Fibroblast of lung (primary cell): ENCODE measurements at places on chromosomes 7 and 10.

DNA sequence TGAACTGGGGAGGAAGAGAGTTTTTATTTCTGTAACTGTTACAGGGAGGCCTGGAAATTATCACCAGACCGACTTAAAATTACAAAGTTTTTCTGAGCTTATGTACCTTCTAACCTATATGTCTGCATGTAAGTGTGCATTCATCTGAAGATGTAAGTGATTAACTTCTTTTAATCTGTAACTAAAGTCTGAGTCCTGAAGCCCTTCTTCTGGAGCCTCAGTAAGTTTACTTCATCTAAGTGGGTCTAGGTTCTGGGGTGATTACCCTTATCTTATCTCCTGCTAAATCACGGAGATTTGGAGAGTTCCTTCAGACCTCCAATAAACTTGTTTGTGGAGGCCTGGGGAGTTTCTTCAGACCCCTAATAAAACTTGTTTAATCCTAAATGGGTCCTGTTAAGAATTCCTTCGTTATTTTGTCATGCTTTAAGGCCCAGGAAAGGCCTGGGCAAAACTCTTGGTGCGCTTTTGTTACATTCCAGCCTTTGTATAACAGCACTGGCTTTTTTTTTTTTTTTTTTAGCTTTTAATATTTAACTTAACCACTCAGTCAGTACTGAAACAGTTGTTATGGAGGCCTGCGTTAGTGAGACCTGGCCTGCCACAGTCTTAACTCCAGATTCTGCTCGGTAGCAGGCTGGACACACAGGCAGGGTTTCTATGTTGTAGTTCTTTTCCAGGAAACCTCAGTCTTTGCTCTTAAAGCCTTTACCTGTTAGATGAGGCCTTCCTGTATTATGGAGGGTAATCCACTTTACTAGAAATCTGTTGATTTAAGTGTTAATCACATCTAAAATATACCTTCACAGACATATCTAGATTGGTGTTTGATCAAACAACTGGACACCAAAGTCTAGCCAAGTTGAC is 33.0 kb downstream of the TPST1 start:
- DNase-seq: no peak
- H3K27me3 ChIP-seq: no peaks in the 10 kb centered on the region
- no peak overlapping the region for H3K4me3 ChIP-seq
- H3K36me3 ChIP-seq: no peaks in the 10 kb centered on the region

DNA sequence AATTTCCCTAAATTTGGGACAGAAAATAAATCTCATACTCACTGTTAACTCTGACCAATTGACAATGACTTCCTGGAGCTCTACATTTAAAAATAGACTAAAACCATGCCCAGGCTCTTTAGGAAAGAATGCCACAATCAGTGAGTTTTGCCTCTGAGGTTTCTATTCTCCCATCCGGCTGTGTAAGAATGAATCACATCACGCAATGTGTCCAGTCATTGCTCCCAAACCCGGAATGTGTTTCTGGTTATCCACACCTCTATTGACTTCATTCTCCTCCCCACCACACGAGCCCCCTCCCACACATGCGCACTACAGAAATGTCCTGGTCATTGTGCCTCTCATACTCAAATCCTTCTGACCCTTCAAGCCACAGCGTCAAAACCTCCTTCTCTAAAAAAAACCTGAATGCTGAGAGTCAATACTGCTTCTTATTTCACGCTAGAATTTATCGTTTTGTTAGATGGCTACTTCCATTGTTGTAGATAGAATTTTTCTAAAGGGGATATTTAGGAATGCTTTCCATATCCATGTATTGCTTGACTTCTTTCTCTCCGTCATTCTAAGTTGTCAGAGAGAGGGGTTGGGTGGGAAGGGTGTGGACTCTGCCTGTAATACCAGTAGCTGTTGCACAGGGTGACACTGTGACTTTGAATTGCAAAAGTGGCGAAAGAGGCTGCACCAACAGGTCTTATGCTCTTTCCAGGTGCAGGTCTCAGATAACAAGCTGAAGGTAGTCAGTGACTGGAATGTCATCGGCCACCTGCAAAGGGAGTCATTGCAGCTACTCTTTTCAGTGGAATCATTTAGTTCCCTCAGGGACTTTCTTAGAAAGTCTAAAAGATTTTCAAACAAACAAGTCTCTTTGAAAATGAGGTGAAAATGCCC is 356.6 kb downstream of the PAXIP1 start:
- no peaks in the 10 kb centered on the region for H3K27me3 ChIP-seq
- H3K27ac ChIP-seq: no peak overlapping the region
- DNase-seq: no peak
- no peaks in the 10 kb centered on the region for H3K36me3 ChIP-seq
- no peaks in the 10 kb centered on the region for H3K4me1 ChIP-seq
- no peak overlapping the region for H3K4me3 ChIP-seq

DNA sequence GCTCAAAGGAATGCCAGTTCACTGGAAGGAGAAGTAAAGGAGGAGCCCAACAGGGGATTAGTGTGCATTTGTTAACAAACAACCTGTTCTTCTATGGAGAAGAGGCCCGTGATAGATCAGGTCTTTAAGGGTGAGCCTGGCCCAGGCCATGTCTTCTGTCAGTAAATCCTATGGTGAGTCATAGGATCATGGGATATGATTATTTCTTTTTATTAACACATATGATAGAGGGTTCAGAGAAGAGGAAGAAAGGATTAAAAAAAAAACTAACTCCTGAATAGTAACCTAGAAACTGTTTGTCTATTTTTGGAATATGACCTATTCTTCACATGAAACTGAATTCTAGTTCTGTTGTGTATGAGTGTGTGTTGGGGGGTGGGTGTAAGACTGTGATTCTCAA is 70.4 kb downstream of the GPR158 start:
- no peaks in the 10 kb centered on the region for H3K36me3 ChIP-seq
- no peaks in the 10 kb centered on the region for H3K4me1 ChIP-seq
- no peaks in the 10 kb centered on the region for H3K27me3 ChIP-seq
- H3K27ac ChIP-seq: no peak overlapping the region

GRCh38 chr7:126449611-126450268 is 803.0 kb downstream of the GRM8 start:
- no peaks in the 10 kb centered on the region for H3K36me3 ChIP-seq
- no peaks in the 10 kb centered on the region for H3K27me3 ChIP-seq
- no peak for DNase-seq
- H3K4me3 ChIP-seq: no peak overlapping the region
- H3K27ac ChIP-seq: no peak overlapping the region

DNA sequence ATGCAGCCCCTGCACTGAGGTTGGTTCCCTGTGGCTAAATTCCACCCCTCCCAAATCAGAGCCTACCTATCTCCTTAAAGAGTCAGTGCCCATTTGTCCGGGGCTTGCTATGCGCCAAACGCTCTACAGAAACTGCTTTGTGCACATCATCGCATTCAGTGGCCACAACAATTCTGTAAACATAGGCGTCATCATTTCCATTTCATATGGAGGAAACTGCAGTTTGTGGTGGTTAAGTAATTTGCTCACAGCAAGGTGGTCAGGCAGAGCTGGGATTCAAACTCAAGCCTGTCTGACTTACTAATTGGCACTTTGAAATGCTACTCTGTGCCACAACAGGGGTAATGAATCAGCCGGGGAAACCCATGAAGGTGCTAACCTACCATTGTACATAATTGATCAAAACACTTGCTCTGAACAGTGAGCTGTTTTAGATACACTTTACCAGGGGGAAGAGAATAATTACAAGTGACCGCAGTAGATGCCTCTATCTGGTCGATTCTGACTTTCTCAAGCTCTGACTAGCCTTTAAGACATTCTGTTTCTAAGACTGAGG is 775.5 kb downstream of the LRMDA start:
- H3K4me3 ChIP-seq: no peak overlapping the region
- H3K27me3 ChIP-seq: no peaks in the 10 kb centered on the region
- no peak for DNase-seq
- H3K4me1 ChIP-seq: no peaks in the 10 kb centered on the region

DNA sequence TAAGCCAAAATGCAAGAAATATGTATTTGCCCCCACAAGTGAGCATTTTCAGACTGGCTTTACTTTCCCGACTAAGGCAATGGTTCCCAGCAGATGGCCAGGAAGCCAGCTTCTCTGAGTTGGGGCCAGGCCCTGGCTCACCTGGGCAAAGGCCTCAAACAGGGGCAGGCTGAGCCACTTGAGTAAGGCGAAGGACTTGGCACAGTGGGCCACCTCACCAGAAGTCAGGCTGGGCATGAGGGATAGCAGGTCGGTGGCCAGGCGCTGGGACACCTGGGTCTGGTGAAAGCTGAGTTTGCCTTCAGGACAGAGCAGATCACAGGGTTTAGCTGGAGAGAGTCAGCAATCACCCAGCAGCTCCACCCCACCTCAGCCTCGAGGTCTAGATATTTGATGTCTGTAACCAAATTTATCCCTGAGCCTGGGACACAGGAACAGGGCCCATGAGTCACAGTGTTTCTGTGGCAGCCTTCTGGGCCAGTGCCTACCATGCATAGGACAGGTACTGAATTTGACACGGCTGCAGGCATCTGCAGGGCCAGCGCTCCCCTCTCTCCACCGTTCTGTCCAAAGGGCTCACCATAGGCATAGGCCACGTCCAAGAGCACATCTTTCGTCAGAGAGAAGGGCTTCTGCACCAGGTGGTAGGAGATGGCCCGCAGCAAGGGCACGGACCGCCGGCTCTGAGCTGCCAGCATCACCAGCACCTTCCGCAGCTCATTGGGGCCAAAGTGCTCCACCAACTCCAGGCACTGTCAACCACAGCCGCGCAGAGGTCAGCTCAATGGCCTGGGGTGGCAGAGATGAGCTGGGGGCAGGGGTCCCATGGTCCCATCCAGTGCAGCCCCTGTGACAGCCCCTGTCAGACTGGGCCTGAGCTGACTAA is 7.3 kb downstream of the TBRG4 start:
- no peak overlapping the region for H3K27ac ChIP-seq
- no peaks in the 10 kb centered on the region for H3K4me1 ChIP-seq
- H3K36me3 ChIP-seq: peaks cover 47% of the 10 kb centered on the region

DNA sequence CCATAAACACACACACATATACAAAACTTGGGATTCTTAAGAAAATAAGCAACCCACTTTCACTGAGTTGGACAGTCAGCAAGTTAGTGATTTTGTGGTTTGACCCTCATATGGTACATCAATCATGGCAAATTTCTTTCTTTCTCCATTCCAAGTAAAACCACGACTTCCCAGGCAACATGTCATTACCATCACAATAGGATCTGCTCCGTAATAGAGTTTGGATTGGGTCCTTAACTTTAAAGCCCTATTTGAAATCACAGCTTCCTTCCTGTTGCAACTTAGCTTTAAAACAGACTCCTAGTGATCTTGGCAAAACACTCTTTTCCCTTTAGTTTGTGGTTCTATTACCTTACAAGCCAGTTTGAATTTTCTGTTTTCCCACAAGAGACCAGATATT is 483.6 kb downstream of the INHBA start:
- no peak overlapping the region for H3K4me3 ChIP-seq
- no peaks in the 10 kb centered on the region for H3K27me3 ChIP-seq
- no peaks in the 10 kb centered on the region for H3K36me3 ChIP-seq
- no peak overlapping the region for H3K27ac ChIP-seq

DNA sequence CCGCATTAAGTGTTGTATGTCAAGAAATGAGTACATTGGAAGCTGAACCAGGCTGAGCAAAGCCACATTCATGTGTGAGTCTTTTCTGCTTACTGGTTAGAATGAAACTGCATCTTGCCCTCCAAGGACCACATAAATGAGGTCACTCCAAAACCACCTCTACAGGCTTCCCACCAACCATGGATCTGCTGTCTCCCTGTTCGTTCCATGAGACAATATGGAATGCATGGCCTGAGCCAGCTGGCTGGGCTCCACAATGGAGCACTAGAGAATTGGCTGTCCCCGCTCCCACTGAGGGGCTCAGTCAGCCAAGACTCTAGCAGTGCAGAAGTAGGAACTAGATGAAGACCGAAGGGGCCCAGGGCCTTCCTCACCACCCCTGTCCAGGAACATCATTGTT is 120.8 kb downstream of the TNS3 start:
- no peaks in the 10 kb centered on the region for H3K27me3 ChIP-seq
- H3K36me3 ChIP-seq: no peaks in the 10 kb centered on the region
- peaks cover 27% of the 10 kb centered on the region for H3K4me1 ChIP-seq
- H3K27ac ChIP-seq: no peak overlapping the region
- no peak overlapping the region for H3K4me3 ChIP-seq

DNA sequence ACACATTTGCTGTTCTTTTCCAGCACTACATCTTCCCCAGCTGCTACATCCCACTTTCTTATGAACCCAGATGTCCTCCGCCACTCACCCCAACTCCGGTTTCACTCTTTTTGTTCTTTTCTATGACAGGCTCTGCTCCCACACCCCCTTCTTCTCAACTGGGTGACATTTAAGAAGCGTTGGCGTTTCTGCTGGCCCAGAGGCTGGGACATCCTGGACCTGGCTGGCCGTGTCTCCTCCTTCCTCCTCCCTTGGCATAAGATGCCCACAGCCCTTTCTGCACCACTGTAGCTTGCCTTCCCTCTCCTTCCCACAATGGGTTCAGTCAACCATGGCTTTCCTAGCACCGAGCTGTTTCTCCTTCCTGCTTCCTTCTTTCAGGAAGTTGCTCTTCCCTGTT is 9.4 kb upstream of the CALML5 start:
- H3K4me1 ChIP-seq: no peaks in the 10 kb centered on the region
- DNase-seq: no peak
- H3K4me3 ChIP-seq: no peak overlapping the region
- H3K36me3 ChIP-seq: no peaks in the 10 kb centered on the region
- peaks cover 12% of the 10 kb centered on the region for H3K27me3 ChIP-seq
- no peak overlapping the region for H3K27ac ChIP-seq

DNA sequence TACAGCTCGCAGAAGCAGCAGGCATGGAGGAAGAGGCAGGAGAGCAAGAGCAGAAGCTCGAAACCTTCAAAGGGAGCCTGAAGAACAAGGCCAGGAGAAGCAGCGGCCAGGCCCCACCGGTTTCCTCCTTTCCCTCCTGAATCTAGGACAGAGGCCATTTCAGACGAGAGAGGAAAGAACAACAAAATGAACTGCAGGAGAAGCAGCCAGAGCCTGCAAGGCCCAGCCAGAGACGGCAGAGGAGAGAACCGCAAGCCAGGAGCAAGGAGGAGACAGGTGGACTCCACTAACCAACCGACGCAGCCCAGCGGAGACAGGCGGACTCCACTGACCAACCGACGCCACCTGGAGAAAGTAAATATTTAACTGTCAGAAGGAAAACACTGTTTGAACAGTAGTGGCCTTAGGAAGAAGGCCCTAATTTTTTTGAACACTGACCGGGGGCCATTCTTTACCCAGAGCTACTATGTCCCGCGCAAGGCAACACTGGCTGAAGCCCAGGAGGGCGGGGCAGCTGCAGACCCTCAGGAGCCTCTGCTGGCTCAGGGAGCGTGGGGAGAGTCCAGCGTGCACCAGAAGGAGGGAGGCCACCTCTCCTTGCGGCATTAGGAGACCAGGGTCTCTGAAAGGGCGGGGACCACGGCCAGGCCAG is 559.2 kb downstream of the PTPRN2 start:
- no peak for DNase-seq
- no peaks in the 10 kb centered on the region for H3K4me1 ChIP-seq
- H3K27me3 ChIP-seq: no peaks in the 10 kb centered on the region

DNA sequence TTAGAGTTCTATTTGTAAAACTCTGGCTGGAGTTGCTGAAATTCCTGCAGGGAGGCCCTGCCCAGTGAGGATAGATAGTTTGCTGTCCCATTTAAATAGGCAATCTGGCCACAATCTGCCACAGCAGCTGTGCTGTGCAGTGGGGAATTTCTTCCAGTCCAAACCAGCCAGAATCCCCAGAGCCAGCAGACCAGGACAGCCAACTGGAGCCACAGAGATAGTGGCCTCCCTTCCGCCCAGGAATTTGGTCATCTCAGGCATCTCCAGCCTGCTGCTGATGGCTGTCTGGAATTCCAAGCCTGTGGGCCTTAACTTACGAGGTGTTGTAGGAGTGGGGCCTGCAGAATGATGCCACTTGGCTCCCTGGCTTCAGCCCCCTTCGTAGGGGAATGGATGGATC is 643.4 kb downstream of the DNAJB9 start:
- no peak for DNase-seq
- H3K36me3 ChIP-seq: no peaks in the 10 kb centered on the region
- no peak overlapping the region for H3K4me3 ChIP-seq
